HT1080 (cell line): ENCODE measurements at places on chromosomes 4 and X. TPM values are rescaled to one million over a fixed set of nuclear protein-coding genes. Genes with fewer than 3 reads are reported as not detected.

The TLR7 gene
- not detected in 2 replicates for total RNA-seq

The SPANXN5 gene
- total RNA-seq: not detected in 2 replicates

The F8A1 gene
- 2.7 and 6.7 TPM in 2 replicates for total RNA-seq

DNA sequence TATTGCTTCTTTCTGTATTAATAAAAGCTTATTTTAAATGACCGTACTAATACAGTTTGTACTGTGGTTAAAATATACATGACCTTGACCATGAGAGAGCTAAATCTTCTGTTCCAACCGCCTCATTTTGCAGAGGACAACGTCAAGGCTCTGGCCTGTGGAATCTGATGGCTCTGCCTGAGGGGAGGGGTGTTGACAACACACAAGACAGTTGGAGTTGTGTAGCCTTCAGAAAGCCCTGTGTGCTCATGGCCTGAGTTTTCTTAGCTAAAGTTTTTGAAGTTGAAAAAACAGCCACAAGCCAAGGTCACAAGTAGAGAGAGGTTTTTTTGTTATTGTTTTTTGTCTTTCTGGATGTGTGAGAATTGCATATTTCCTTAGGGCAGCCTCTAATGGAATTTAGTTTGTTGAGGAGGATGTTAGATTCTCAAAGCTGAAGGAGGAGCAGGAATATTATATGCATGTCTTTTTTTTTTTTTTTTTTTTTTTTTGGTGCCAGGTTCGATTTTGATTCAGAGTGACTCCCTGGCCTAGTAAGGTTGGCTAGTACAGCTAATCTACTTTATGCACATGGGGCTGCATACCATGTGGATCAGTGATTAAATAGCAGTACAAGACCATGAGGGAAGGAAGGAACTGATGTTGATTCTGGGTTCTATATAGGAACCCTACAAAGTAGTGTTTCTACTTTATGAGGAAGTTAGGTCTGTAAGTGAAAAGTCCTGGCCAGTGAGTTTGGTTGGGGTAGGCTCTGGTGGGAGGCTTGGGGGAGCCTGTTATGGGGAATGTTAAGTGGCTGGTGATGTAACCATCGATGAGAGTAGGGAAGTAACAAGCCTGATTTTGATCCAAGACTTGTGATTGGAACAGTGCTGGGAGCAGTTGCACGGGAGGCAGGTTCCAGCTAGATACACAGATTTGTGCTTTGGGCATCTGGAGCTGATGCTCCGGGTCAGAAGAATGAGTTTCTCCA lies 20.3 kb downstream of the SMS start:
- no peak for DNase-seq

GRCh38 chr4:137125011-137125410 lies 407.3 kb downstream of the PCDH18 start:
- DNase-seq: peak; percentile 50

DNA sequence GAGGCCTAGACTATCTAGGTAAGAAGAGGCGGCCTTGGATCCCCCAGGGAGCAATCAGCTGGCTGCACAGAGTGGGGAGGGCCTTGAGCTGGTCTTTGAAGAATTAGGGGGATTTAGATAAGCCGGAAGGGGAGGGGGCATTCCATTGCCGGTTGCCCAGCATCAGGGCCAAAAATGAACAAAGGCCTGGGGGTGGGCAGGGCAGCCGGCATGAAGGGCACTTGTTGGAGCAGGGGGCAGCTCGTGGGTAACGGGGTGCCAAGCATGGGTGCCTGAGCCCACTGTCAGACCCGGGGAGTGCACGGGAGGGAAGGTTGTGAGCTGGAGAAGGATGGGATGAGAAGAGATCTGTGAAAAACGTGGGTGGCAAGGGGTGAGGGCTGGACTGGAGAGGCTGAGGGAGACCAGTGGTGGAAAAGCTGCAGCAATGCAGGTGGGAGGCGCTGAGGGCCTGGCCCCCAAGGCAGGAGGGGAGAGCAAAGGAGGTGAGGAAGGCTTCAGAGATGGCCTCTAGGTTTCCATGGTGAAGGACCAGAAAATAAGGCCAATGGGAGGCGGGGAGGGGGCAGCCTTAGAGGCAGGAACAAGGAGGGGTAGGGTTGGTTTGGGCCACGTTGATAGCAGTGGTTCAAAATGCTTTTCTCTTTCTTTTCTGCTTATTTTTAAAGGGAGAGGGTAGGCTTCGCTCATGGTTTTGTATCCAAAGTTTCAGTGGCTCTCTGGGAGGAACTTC lies 8.6 kb downstream of the KLF3 start:
- DNase-seq: no peak

- DNase-seq: no peak
Observed at GRCh38 chr4:114883641-114884040, 229.8 kb downstream of the NDST4 start.
